Adipose tissue (tissue), 3 donors: ENCODE measurements at places on chromosomes 4 and X. TPM values are rescaled to one million over a fixed set of nuclear protein-coding genes. Genes with fewer than 3 reads are reported as not detected.

COX7B2 gene
- polyA plus RNA-seq, result not detected

CPLX1 gene
- polyA plus RNA-seq, result 12.7 TPM

P2RY4 gene
- 0.10 TPM for polyA plus RNA-seq

IGFBP7 gene
- polyA plus RNA-seq, result 661 TPM

OSTC gene
- 105 TPM for polyA plus RNA-seq

FGFBP2 gene
- polyA plus RNA-seq, result 27.4 TPM

HAND2 gene
- 3.5 TPM for polyA plus RNA-seq

GABRA4 gene
- polyA plus RNA-seq, result not detected

GPR119 gene
- polyA plus RNA-seq, result not detected

CT45A10 gene
- polyA plus RNA-seq, result not detected

GABRQ gene
- polyA plus RNA-seq, result not detected

SLC25A31 gene
- not detected for polyA plus RNA-seq

ZFYVE28 gene
- polyA plus RNA-seq, result 5.1 TPM
